ENCODE measurements at places on chromosomes 4 and X. TPM values are rescaled to one million over a fixed set of nuclear protein-coding genes. Genes with fewer than 3 reads are reported as not detected.

DNA sequence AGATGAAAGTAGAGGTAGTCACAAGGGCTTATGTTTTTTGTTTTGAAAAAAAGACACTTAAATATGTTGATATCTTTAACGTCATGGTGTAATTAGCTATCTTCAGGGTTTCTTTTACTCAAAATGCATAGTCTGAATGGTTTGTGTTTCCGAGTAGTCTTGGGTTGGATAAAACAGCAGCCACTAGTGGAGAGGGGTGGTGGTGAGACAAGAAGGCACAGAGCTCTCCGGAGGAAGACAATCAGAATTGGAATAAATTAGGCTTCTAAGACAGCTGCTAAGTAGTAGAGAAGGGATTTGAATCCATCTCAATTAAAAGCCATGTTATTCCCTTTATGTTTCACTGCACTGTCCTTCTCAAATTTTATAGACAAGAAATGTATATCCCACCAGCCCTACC, 240.4 kb upstream of the VEGFC start:
- no peaks in the 10 kb centered on the region for H3K27me3 ChIP-seq
- H3K27ac ChIP-seq: no peak overlapping the region
- no peak for DNase-seq
- no peaks in the 10 kb centered on the region for H3K4me1 ChIP-seq
- H3K4me3 ChIP-seq: no peak overlapping the region

DNA sequence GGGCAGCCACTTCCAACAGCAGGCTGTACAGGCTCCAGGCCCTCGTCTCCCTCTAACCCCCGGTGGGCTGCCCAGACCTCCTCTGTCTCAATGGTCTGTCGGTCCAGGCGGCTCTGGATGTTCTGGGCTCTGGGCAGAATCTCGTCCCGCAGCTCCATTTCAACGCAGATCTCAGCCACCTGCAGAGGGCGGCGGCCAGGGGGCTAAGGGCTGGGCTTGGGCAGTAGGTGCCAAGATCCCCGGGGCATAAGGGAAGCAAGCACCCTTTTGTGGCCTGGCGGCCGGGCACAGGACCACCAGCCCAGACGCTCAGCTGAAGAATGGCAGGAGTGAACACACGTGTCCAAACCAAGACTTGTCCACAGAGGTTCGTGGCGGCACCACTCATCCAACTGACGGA, 9.2 kb downstream of the AVPR2 start:
- H3K27me3 ChIP-seq: no peaks in the 10 kb centered on the region
- no peaks in the 10 kb centered on the region for H3K4me1 ChIP-seq
- no peak for DNase-seq
- no peak overlapping the region for H3K27ac ChIP-seq
- no peak overlapping the region for H3K4me3 ChIP-seq

- no peak overlapping the region for H3K4me3 ChIP-seq
- H3K4me1 ChIP-seq: no peaks in the 10 kb centered on the region
- H3K36me3 ChIP-seq: no peaks in the 10 kb centered on the region
- DNase-seq: no peak
Measured at GRCh38 chr4:40511036-40511614, 118.5 kb downstream of the RBM47 start.

GRCh38 chr4:87166296-87166854, 54.0 kb downstream of the KLHL8 start:
- no peaks in the 10 kb centered on the region for H3K36me3 ChIP-seq
- no peaks in the 10 kb centered on the region for H3K4me1 ChIP-seq
- no peak for DNase-seq
- H3K27ac ChIP-seq: no peak overlapping the region
- H3K27me3 ChIP-seq: no peaks in the 10 kb centered on the region

GRCh38 chrX:154717824-154718223, 33.1 kb downstream of the GAB3 start:
- H3K27me3 ChIP-seq: no peaks in the 10 kb centered on the region
- H3K4me1 ChIP-seq: no peaks in the 10 kb centered on the region
- no peak for DNase-seq
- H3K36me3 ChIP-seq: no peaks in the 10 kb centered on the region
- no peak overlapping the region for H3K27ac ChIP-seq

The PAGE2 gene
- not detected for total RNA-seq

The PLAC8 gene
- total RNA-seq: 0.71 TPM
